ENCODE measurements at places on chromosomes 16 and 17.

DNA sequence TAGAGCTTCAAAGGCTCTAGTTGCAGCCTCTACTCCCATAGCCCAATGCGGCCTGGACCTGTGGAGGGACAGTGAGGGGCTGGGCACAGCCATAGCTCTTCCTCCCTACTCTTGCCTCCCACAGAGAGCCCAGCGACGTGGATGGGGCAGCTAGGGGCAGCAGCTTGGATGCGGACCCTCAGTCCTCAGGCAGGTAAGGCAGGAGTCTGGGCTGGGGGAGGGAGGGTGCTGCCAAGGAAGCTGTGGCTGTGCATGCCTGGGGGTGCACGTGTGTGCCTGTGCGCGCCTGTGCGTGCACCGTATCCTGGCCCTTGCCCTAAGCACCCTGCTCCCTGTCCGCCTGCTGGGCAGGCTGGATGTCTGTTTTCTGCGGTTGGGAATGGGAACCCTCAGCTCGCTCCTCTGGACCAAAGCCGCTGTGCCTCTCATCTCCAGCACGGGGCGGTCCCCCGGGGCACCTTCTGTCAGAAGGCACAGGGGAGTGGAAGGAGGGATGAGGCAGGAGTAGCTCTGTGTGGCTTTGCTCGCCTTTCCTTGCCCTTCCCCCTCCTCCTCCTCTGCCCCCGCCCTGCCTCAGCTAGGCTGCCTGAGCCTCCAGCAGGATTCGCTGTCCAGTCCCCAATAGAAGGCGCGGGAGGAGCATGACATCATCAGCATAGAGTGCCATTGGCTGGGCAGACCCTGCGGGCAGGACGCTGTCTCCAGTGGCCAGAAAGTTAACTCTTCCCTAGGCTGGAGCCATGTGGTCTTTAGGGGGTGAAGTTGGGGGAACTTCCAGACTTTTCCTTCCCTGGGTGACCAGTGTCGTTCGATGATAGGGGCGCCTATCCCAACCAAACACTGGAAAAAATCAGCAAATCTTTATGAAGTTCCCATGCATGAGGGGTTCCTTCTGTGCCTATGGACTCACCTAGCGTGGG, 797 bp downstream of the PRCD start:
- H3K4me1 ChIP-seq: peaks cover 12% of the 10 kb centered on the region
- DNase-seq: no peak

DNA sequence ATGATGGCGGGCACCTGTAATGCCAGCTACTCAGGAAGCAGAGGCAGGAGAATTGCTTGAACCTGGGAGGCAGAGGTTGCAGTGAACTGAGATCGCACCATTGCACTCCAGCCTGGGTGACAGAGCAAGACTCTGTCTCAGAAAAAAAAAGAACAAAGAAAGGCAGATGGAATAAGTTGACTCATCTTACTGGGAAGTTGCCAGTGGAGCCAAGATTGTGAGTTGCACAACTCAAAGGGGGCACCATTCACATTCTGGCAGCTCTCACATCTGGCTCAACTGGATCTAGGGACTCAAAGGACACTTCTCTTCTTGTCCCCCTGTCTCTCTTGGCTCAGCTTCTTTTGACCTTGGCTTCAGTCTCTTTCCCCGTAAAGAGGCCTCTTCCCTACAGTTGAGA, 53.7 kb upstream of the ETV4 start:
- DNase-seq: no peak
- peaks cover 6% of the 10 kb centered on the region for H3K27me3 ChIP-seq
- H3K27ac ChIP-seq: no peak overlapping the region
- H3K4me3 ChIP-seq: no peak overlapping the region

DNA sequence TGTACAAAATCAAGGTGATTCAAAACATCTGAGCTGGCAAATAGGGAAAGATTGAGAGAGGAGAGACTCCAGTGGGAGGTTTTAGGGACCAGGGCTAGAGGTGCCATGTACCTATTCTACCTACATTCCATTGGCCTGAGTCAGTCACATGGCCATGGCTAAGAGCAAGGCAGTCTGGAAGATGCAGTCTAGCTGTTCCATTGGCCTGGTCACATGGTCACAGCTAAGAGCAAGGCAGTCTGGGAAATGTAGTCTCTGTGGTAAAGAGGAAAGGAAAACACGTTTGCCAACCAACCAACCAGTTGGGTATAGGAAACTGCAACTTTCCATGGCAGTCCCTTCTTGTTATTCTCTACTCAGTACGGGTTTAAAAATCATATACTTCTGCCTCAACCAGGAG, 369.1 kb downstream of the XYLT1 start:
- DNase-seq: no peak
- H3K4me3 ChIP-seq: no peak overlapping the region
- no peaks in the 10 kb centered on the region for H3K36me3 ChIP-seq
- H3K4me1 ChIP-seq: peaks cover 34% of the 10 kb centered on the region

DNA sequence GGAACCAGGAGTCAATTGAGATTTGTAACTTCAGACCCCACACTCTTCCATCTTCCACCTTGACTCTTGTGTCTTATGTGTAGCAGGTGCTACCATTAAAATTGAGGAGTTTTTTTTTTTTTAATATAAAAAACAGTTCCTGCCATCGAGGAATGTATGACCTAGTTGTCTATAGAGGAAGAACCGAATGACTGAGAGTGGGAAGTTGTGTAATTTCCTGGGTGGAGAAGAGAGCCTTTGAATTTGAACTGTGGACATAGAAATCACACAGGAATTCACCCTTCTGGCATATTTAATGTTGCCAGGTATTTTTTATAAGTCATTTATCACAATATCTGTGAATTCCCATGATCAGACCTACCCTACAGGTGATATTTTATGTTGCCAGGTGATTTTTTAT, 22.0 kb downstream of the SP2 start:
- H3K4me3 ChIP-seq: no peak overlapping the region
- peaks cover 6% of the 10 kb centered on the region for H3K4me1 ChIP-seq
- no peak for DNase-seq
- peaks cover 81% of the 10 kb centered on the region for H3K36me3 ChIP-seq
- no peak overlapping the region for H3K27ac ChIP-seq

- H3K36me3 ChIP-seq: peaks cover 4% of the 10 kb centered on the region
- DNase-seq: no peak
- no peaks in the 10 kb centered on the region for H3K27me3 ChIP-seq
- H3K4me1 ChIP-seq: peaks cover 45% of the 10 kb centered on the region
- peak overlapping the region; percentile 96 for H3K27ac ChIP-seq
- peak overlapping the region; percentile 90 for H3K4me3 ChIP-seq
Observed at GRCh38 chr17:45220079-45220478, 1.6 kb upstream of the FMNL1 start.

DNA sequence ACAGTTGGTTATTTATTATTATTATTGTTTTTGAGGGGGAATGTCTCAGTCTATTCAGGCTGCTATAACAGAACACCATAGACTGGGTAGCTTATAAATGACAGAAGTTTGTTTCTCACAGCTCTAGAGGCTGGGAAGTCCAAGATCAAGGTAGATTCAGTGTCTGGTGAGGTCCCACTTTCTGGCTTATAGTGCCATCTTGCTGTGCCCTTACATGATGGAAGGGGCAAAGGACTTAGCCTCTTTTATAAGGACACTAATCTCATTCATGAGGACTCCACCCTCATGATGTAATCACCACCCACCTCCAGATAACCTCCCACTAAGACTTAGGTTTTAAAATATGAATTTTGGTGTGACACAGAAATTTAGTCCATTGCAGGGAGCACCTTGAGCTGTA, 224.6 kb downstream of the HAPSTR1 start:
- peaks cover 5% of the 10 kb centered on the region for H3K27me3 ChIP-seq
- no peak for DNase-seq
- H3K27ac ChIP-seq: no peak overlapping the region

DNA sequence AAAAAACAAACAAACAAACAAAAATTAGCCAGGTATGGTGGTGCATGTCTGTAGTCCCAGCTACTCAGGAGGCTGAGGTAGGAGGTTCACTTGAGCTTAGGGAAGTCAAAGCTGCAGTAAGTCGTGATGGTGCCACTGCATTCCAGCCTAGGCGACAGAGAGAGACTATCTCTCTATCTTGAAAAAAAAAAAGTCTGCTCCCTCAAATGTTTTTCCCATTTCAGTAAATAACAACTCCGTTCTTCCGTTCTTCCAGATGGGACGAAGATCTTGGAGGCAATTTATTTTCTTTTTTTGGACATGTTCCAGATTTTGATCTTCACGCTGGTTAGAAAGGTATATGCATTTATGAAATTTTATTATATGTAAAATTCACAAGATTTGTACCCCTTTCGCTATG, 19.0 kb downstream of the ERAL1 start:
- no peak overlapping the region for H3K27ac ChIP-seq
- peaks cover 6% of the 10 kb centered on the region for H3K36me3 ChIP-seq
- no peak overlapping the region for H3K4me3 ChIP-seq
- DNase-seq: no peak
- H3K4me1 ChIP-seq: peaks cover 18% of the 10 kb centered on the region

DNA sequence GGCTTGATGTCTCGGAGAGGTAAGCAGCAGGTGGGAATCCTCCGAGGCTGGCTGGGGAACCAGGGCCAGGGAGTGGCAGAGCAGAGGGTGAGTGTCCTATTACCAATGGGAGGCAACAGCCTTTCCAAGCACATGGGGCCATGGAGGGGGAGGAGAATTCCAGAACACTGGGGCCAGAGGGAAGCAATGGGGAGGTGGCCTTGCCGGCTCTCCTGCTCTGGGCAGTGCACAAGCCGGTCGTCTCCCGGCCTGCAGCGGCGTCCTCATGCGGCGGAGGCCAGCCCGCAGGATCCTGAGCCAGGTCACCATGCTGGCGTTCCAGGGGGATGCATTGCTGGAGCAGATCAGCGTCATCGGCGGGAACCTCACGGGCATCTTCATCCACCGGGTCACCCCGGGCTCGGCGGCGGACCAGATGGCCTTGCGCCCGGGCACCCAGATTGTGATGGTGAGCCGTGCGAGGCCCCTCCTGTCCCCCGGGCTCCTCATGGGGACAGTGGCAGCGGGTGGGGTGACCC, 21.9 kb downstream of the SGSH start:
- H3K36me3 ChIP-seq: no peaks in the 10 kb centered on the region
- H3K4me3 ChIP-seq: no peak overlapping the region
- no peaks in the 10 kb centered on the region for H3K27me3 ChIP-seq
- DNase-seq: no peak
- peaks cover 6% of the 10 kb centered on the region for H3K4me1 ChIP-seq
- H3K27ac ChIP-seq: no peak overlapping the region

DNA sequence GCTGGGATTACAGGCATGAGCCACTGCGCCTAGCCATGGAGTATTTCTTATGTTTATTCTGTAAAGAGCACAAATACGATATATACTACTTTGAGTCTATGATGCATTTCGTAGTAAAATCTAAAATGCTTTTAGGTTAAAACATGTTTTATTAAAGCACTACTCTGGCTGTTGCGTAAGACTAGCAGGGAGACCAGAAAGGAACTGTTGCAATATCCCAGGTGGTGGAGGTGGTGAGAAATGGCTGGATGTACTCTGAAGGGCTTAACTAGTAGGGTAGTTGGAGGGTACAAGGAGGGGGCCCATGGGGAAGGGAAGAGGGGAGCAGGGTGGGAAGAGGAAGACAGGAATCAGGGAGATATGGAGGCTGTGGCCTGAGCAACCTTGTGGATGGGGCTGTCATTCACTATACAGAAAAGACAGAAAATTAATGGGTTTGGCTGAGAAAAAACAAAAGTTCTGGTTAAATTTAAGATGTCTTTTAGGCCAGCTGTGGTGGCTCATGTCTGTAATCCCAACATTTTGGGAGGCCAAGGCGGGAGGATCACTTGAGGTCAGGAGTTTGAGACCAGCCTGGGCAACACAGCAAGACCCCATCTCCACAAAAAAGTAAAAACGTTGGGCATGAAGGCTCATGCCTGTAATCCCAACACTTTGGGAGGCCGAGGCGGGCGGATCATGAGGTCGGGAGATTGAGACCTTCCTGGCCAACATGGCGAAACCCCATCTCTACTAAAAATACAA, 35.8 kb downstream of the ST3GAL2 start:
- H3K4me1 ChIP-seq: peaks cover 72% of the 10 kb centered on the region
- no peaks in the 10 kb centered on the region for H3K27me3 ChIP-seq
- H3K4me3 ChIP-seq: peak overlapping the region; percentile 61
- no peak for DNase-seq
- no peak overlapping the region for H3K27ac ChIP-seq
- no peaks in the 10 kb centered on the region for H3K36me3 ChIP-seq

- DNase-seq: no peak
- peaks cover 32% of the 10 kb centered on the region for H3K36me3 ChIP-seq
- no peak overlapping the region for H3K27ac ChIP-seq
Observed at GRCh38 chr17:15657868-15658267, 26.2 kb downstream of the TRIM16 start.

All from naive thymus-derived CD8-positive, alpha-beta T cell (primary cell).